ENCODE measurements at places on chromosomes 7 and 10.
A peak's percentile ranks its signal among the peaks of the same experiment; 100 is the strongest.

- DNase-seq = no peak
Observed at GRCh38 chr7:38283809-38284208, 10.4 kb upstream of the TARP start.

DNA sequence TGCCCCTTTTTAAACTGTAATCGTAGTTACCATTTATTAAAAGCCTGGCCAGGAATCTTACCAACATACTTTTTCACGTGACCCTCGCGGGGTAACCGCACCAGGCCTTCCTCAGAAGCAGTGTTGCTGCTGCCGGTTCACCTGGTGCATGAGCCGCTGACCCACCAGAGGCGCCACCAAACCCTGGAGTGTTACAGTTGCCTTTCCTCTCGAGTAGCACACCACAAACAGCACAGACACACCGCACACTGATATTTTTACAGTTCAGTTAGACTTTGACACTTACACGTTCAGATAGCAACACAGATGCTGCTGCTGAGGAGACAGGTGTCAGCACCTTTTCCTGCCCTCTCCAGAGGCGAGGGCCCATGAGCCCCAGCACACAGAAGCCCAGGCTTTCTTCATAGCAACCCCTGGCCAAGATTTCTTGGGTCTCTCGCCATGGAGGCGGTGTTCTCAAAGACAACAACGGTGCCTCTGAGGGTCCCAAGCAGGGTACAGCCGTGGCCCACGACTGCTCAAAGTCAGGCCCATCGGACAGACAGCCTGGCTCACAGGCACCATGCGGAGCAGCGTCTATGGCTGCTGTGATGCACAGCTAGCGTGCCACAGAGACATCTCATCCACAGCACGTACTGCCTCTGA is 123.1 kb downstream of the DIP2C start:
- no peak for DNase-seq

DNA sequence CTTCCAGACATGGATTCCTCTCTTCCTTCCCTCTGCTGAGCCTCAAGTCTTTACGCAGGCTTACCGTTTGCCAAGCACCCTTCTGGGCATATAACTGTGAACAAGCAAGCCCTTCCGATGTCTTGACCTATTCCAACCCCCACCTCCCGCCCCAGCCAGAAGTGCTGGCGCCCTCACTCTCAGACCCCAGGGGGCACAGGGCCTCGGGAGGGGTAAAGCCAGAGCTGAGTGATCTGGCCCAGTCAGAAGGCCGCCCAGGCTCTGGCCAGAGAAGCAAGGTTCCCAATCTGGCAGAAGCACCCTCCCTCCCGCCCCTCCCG is 1.2 kb downstream of the PRRT4 start:
- no peak for DNase-seq

GRCh38 chr7:100967292-100967863 is 2.0 kb upstream of the MUC12 start:
- DNase-seq = no peak

DNA sequence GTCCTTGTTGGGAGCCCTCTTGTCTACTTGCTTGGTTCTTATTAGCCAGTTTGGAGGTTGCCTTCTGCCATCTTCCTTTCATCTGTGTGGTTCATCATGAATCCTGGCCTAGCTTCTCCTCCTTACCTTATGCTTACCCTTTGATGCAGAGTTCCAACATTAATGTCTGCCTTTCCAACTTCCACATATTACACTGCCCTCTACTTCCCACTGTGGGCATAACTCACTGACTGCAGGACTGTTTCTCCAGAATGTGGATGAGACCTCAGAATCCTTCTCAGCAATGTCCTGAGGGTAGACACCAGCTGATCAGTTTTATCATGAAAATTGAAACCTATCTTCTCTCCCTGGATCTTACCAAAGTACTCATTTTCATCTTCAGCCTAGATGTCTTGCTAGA is 491.0 kb downstream of the LRMDA start:
- DNase-seq = no peak

DNA sequence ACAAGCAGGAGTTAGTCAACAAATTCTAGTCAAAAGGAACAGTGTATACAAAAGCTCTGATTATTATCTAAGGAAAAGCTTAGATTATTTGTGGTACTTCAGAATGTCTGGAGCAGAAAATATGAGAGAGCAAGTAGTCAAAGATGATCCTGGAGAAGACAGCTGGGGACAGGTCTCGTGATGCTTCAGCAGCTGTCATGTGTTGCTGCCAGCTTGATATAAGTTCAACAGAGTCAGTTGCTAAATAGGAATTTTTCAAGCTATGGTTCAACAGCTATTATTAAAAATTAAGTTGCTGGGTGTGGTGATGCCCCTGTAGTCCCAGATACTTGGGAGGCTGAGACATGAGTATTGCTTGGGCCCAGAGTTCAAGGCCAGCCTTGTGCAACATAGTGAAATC is 240.0 kb upstream of the RHOBTB1 start:
- DNase-seq = peak; percentile 55

DNA sequence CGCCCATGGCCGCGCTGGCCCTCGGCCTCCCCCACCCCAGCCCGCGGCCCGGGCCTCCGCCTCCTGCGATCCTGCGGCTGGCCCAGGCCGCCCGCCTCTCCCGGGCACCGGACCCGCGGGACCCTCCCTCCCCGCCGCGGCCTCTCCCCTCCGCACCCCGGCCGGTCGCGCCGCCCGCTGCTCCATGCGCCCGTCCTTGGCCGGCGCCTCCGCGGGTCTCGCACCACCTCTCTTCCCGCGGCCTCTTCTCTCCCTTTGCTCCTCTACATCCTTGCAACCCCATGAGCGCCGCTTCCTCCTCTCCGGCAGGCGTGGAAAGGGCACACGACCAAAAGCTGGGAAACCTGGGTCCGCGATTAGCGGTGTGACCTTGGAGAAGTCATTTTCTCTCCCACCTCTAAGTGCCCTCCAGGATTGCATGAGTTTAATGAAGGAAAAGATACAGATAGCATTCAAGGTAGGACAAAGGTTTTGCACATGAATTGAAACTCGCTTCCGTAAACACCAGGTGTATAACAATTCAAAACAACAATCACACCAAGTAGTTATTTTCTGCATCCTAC is 448 bp upstream of the SRPK2 start:
- DNase-seq = peak; percentile 75

- no peak for DNase-seq
Observed at GRCh38 chr7:13725591-13725990, 263.9 kb downstream of the ETV1 start.

- DNase-seq = peak; percentile 49
Observed at GRCh38 chr7:12719981-12720865, 32.8 kb downstream of the ARL4A start.

All from muscle of leg (tissue), 16 donors.